ENCODE measurements at places on chromosomes 12 and 14. TPM values are rescaled to one million over a fixed set of nuclear protein-coding genes. Genes with fewer than 3 reads are reported as not detected.

Gene SYCP3
- 0.07 TPM for polyA plus RNA-seq

DNA sequence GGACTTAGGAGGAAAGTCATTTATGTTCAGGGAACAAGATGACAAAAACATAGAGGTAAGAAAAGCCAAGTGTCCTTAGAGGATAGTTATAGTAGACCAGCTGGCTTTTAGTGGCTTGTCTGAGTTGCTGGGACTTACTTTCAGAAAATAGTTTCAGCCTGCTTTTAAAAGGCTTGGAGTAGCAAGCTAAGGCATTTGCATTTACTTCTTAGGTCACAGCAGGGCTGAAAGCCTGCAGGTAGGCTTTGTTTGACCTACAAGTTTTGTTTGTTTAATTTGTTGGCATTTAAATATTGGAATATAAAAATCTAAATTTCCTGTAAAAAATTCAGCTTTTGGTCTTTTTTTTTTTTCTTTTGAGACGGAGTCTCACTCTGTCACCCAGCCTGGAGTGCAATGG lies 5.1 kb downstream of the ACSS3 start:
- no peak for DNase-seq

DNA sequence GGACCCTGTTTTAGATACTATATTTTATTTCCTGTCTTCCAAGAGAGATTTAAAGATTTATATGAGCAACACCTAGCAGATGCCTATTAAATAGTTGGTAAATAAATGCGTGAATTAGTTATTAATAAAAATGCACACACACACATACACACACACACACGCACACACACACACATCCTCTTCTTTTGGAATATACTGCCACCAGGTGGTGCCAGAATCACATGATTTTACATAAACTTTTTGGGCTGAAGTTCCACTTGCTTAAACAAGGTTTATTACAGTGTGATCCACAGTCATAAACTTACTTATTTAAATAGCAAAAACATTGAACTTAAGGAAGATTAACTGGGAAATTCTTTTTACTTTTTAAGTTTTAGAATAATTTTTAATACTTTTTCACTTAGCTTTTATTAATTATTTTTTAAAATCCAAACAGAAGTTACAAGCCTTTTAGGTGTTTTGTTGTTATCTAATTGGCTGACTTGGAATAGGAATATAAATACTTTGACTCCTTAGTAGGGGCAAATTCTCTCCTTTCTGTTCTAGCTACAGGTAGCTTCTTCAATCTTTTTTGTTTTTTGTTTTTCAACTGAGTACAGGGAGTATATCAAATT lies 17.5 kb downstream of the RAD51B start:
- peak; percentile 69 for DNase-seq

GRCh38 chr14:64812412-64812811 lies 67.3 kb downstream of the SPTB start:
- no peak for DNase-seq

Gene PTGER2
- polyA plus RNA-seq, result 0.04 TPM

Gene PPP1R36
- polyA plus RNA-seq, result 0.41 TPM

GRCh38 chr14:21168055-21168454 lies 12.2 kb upstream of the OR5AU1 start:
- DNase-seq, result peak; percentile 24

- DNase-seq, result peak; percentile 76
Measured at GRCh38 chr12:25054783-25055144, 105.9 kb upstream of the BCAT1 start.

GRCh38 chr12:6753772-6754356 lies 923 bp upstream of the MLF2 start:
- no peak for DNase-seq

DNA sequence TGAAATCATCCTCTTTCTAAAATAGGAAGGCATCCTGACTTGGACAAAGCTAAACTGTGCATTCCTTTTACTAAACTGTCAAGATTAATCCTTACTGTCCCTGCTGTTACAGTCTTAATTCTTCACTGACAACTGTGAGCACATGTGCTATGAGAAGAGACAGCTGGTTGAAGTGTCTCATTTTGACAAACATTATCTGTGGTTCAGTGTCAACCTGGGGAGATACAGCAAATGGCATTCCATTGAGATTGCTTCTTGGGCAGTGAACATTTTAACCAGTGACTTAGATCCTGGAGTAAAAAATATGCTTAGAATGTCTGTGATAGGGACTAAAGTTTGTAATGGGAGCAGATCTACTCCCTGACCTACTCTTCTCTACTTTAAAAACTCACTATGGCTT lies 552.6 kb upstream of the ATP2B1 start:
- no peak for DNase-seq

- no peak for DNase-seq
Measured at GRCh38 chr12:69639400-69640016, 28.8 kb upstream of the LRRC10 start.

Gene ELK3
- polyA plus RNA-seq, result 32.8 TPM

DNA sequence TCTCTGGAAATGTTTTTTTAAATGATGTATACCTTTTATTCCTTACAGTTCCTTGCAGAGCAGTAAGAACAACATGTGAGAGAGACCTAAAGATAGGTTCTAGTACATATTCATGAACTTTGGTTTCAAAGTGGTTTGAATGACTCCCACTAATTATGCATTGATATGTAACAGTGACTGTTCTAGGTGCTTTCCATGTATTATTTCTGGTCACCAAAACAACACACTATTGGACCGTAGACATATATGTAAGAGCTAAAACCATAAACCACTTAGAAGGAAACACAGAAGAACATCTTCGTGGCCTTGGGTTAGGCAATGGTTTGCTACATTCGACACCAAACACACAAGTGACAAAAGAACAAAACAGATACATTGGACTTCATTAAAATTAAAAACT lies 37.9 kb downstream of the SOX5 start:
- no peak for DNase-seq

GRCh38 chr12:111431772-111432171 lies 26.0 kb downstream of the SH2B3 start:
- no peak for DNase-seq

Gene GLIPR1L2
- polyA plus RNA-seq, result 0.20 TPM

- no peak for DNase-seq
Measured at GRCh38 chr14:75811136-75811829, 150.2 kb downstream of the TTLL5 start.

DNA sequence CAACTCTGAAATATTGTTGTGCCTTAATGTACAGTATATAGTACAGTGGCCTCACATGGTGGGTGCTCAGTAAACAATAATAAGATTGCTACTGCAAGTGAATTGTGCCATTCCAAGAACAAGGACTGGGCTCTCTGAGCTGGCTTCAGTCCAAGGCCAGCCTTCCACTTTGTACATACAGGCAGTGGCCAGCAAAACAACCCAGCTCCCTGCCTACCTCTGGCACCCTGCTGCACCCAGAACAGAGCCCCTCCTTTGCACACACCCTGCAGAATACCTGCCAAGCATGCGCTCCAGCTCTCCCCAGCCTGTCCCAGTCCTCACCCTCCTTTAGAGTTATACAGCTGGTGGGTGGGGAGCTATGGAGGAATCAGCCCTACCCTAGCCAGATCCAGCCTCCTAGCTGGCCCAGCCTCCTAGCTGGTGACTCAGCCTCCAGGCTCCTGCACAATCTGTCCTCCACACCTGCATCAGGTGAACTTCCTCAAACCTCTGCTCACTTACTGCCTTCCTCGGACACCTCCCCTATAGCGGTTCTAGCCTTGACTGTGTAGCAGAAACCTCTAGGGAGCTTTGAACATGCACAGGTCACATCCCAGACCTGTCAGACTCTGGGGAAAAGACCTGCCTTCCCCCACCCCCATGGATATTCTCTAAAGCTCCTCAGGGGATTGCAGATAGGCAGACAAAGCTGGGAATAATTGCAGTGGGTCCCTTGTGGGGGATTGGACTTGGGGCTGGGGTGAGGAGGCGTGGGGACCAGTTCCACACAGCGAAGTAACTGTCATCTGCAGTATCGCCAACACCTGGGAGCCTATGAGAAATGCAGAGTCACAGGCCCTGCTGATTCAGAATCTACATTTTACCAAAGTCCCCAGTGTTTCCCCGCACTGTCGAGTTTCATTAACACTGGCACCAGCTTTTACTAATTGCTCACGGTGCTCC lies 17.9 kb downstream of the ZDHHC22 start:
- peak; percentile 81 for DNase-seq

Gene DHH
- polyA plus RNA-seq, result not detected

GRCh38 chr12:63440048-63440447 lies 228.2 kb downstream of the DPY19L2 start:
- no peak for DNase-seq

GRCh38 chr14:79584679-79585078 lies 626.6 kb downstream of the DIO2 start:
- peak; percentile 94 for DNase-seq

DNA sequence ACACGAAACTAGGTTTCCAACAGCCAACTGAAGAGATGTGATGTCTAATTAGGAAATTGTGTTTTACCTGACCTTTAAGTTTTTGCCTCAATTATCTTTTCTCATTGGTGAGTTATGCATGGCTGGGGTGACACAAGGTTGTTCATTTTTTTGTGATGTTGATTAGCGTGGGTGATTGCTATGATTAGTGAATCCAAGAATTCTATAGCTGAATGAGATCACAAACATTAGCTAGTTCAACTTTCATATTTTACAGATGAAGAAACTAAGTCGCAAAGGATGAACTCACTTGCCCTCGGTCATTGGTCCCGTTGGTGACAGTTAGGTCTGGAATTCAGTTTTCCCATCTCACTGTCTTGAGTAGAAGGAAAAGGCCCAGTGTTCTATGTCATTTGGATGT lies 32.6 kb upstream of the LMNTD1 start:
- DNase-seq, result peak; percentile 50

DNA sequence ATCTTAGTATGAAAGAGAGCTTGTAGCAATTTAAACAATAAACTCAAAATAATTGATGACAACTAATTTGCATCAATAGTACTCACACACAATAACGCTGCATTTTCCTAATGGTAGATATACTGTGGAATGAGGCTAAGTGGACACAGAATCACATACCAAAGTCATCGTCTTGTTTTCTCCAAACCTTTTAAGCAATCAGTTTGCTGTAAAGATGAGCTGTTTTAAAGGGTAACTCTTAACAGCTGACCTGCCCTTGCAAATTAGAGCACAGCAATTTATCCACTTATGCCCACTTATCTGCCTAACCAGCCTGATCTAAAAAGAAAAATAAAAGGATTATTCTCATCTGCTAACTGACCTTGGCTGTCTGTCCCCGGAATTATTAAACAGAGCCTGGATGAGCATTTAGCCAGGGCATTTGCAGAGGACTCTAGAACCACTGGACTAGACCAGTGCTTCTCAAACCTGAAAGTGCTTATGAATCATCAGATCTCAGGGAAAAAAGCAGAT lies 174.3 kb upstream of the BCL2L14 start:
- no peak for DNase-seq

DNA sequence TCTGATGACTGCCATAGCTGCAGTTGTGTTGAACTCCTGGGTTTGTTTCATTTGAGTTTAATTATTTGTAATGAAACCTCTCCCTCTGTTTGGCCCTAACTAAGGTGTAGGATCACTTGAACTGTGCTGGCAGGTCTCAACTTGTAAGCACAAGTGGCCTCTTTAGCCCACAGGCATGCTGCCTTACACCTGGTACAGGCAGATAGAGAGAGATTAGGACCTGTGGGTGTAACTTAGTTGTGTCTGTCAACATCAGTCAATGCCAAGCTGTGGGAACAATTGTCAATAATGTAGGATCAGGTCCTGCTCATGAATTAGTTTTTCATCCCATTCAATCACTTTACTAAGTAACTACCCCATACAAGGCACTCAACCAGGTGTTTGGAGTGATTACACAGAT lies 263.0 kb upstream of the G2E3 start:
- peak; percentile 52 for DNase-seq

All from foreskin keratinocyte (primary cell).